HCT116 (cell line): ENCODE measurements at places on chromosomes 1 and 21.

GRCh38 chr1:55993646-55994318 lies 585.6 kb downstream of the PLPP3 start:
- DNase-seq, result no peak

GRCh38 chr1:18204575-18204974 lies 97.0 kb downstream of the IGSF21 start:
- no peak for DNase-seq

GRCh38 chr1:173176246-173176645 lies 30.9 kb downstream of the TNFSF4 start:
- no peak for DNase-seq

DNA sequence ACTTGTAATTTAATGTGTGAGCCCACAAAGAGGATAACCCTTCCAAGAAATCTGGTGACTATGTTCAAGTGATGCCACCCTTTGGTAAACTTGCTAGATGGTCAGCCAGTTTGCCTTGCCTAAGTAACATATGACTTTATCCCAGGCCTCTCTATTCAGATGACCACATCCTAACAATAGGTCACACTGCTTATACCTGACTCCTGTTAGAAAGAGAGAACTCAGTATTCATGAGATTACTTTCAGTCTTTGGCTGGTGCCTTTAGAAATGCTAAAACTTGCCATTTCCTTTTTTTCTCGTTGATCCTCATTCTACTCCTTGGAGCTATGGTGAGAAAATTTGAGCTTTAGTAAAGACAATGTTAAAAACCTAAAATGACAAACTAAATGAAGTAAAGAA lies 28.5 kb upstream of the SERBP1 start:
- no peak for DNase-seq

- DNase-seq, result no peak
These were observed 1.7 kb upstream of the MRPS15 start for GRCh38 chr1:36465731-36466369.

DNA sequence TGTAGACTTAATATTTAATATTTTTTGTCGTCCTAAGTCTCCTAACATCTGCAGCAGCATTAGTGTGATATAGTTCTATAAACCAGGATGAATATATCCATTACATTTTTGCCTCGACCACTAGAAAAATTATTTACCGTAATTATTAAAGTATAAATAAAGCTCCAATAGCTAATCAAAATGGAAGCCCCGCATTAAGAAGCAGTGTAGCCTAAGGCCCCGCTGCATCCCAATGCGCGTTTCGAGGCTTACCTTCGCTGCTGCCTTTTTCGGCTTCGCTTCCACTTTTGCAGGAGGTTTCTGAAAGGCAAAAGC lies 891 bp downstream of the HMGN1 start:
- no peak for DNase-seq
